Activated naive CD4-positive, alpha-beta T cell treated with anti-CD3 and anti-CD28 coated beads, Interleukin-2, amount 50 U/mL, for 16 hours (primary cell): ENCODE measurements at places on chromosomes 11 and 22.

- DNase-seq: no peak
Measured at GRCh38 chr11:92391364-92391763, 166.7 kb downstream of the FAT3 start.

DNA sequence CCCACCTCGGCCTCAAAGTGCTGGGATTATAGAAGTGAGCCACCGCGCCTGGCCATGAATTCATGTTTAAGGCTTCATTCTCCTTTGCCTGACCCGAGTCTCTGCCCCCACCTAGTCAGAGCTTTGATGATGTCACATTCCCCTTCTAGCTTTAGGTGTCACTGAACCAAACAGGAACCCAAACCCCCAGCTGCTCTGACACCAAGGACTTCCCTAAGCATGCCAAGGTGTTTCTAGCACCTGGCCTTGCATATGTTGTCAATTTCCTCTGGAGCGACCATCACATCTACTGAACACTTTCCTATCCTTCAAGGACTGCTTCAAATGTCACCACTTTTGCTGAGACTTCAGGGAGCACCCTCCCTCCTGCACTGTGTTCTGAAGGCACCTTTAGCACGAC lies 2.3 kb downstream of the F2 start:
- DNase-seq: no peak

DNA sequence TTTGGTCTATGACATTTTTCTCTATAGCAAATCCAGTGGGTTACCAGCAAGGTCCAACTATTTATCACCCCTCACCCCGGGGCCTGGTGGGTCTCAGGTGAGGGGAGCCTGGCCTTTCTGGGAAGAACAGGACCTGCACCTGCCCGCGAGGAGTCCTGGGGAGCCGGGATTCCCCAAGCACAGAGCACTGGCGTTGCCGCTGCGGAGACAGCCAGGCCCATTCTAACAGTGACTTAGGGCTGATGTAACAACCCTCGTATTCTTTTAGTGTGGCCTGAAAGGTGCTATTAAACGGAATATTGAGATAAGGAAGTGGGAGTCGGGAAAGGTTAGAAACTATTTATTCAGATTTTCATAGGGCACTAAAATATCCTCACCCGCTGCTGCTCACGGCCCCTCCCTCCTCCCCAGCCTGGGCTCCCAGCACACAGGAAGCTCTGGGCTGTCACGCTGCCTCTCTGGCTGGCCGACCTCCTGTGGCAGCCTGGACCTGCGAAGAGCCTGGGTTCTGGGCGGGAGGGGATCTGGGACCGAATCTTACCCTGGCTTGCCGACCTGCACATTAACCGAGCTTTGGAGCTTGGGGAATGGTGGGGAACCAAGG lies 141.2 kb downstream of the MIAT start:
- no peak for DNase-seq

- DNase-seq: no peak
Measured at GRCh38 chr22:35301372-35301874, 1.7 kb downstream of the TOM1 start.

- DNase-seq: no peak
Measured at GRCh38 chr22:21759646-21760376, 24.2 kb upstream of the YPEL1 start.

- no peak for DNase-seq
Measured at GRCh38 chr11:2126520-2127085, 12.6 kb downstream of the IGF2 start.

DNA sequence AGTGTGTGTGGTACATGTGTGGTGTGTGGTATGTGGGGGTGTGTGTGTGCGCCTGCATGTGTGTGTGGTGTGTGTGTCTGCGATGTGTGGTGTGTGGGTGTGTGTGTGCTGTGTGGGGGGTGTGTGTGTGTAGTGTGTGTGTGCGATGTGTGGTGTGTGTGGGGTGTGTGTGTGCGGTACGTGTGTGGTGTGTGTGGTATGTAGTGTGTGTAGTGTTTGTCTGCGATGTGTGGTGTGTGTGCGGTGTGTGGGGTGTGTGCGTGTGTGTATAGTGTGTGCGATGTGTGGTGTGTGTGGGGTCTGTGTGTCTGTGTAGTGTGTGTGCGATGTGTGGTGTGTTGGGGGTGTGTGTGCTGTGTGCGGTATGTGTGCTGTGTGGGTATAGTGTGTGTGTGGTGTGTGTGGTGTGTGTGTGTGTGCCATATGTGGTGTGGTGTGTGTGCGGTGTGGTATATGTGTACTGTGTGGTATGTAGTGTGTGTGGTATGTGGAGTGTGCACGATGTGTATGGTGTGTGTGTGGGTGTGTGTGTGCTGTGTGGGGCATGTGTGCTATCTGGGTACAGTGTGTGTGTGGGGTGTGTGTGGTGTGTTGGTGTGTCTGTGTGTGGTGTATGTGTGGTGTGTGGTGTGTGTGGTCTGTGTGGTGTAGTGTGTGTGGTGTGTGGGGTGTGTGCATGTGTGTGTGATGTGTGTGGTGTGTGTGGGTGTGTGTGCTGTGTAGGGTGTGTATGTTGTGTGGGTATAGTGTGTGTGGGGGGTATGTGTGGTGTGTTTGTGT lies 5.7 kb upstream of the PPP6R2 start:
- DNase-seq: no peak

GRCh38 chr11:32188785-32189184 lies 97.9 kb downstream of the RCN1 start:
- no peak for DNase-seq

GRCh38 chr11:68532727-68533369 lies 72.3 kb downstream of the PPP6R3 start:
- no peak for DNase-seq

DNA sequence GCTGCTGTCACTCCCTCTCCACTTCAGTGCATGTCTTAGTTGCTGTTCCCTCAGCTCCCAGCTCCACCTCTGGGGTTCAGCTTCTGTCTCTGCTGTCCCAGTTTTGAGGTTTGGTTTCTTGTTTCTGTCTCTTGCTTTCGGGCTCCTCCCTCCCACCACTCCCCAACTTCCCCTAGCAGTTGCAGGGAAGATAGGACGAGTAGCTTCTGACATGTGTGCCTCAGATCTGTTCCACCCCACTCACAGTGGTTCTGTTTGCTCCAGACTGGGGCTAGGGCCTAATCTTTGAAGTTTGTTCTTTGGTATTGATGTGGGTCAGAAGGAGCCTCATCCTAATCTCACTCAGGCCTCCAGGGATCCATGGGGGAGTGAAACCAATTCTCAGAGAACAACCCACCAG lies 2.6 kb upstream of the RRM1 start:
- DNase-seq: no peak

- no peak for DNase-seq
Measured at GRCh38 chr11:73213196-73214143, 4.6 kb upstream of the P2RY2 start.

GRCh38 chr11:63853476-63853875 lies 14.6 kb downstream of the MARK2 start:
- no peak for DNase-seq

- no peak for DNase-seq
Measured at GRCh38 chr11:47854667-47855066, 6.5 kb upstream of the NUP160 start.

DNA sequence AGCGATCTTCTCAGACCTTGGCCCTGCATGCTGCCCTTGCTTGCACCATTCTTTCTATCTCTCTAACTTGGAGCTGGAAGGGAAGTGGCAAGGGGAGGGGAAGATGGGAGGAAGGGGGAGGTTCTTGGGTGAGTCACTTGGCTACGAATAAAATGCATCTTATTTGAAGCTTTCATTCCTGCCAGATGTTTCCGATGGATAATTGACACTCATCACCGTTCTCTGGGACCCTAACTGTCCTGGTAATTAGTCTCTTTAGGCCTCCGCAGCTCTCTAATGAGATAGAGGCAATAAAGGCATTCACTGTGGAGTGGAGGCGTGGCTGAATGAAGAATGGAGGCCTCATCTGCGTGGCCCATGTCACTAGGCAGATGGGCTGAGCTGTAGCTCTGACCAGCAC lies 960.1 kb downstream of the NTM start:
- DNase-seq: no peak

DNA sequence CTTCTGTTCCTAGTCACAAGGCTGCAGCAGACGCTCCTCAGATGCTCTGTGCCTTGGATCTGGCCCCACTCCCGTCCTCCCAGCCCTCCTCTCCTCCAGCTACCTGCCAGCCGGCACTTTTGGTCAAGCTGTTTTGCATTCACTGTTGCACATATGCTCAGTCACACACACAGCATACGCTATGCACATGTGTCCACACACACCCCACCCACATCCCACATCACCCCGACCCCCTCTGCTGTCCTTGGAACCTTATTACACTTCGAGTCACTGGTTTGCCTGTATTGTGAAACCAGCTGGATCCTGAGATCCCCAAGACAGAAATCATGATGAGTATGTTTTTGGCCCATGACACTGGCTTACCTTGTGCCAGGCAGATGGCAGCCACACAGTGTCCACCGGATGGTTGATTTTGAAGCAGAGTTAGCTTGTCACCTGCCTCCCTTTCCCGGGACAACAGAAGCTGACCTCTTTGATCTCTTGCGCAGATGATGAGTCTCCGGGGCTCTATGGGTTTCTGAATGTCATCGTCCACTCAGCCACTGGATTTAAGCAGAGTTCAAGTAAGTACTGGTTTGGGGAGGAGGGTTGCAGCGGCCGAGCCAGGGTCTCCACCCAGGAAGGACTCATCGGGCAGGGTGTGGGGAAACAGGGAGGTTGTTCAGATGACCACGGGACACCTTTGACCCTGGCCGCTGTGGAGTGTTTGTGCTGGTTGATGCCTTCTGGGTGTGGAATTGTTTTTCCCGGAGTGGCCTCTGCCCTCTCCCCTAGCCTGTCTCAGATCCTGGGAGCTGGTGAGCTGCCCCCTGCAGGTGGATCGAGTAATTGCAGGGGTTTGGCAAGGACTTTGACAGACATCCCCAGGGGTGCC lies 109.8 kb downstream of the BCR start:
- DNase-seq: peak; percentile 61

DNA sequence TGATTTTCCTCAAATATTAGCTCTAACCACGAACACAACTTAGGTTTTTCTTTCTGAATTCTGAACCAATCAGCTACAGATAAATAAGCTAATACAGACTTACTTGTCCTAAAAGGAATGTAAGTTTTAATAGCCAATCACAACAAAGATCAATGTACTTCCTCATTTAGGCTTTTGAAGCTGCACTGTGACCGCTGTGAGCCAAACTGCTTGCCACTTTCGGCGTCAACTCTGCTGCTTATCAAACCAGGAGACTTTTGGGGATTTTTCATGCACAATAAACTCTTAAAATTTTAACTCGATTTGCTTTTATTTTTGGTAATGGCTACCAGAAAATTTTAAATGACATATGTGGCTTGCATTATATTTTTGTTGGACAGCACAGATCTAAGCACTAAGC lies 92.5 kb downstream of the TMPRSS5 start:
- no peak for DNase-seq

- DNase-seq: no peak
Measured at GRCh38 chr22:25953276-25953675, 211.3 kb downstream of the MYO18B start.

DNA sequence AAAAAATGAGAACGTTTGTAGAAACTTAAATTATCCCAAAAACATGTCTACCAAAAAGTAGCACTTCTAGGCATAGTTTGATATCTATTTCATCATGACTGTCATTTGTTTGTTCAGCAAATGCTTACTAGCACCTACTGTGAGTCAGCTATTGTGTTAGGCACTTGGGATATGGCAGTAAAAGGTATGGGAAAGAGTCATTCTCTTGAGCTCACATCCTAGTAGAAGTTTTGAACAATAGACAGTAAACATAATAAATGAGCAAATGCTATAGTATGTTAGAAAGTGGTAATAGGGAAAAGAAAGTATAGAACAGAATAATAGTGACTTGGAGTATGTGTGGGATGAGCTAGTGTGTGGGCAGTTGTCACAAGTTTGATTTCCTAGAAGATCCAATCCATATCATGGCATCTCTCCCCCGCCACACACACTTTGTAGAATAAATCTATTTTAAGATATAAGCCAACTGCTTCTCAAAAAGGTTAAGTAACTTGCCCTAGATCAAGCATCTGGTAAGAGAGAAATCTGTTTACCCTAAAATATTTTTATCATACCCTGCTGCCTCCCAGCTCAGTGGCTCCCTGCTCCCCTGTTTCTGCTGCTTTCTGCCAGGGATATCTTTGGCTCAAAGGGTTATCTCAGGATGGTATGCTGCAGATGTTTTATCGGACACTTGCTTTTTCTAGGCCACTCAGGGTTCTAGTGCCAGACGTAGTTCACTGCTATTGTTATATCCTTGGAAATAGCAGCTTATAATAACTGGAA lies 129.7 kb downstream of the NCAM1 start:
- no peak for DNase-seq

GRCh38 chr11:115652496-115652895 lies 148.3 kb upstream of the CADM1 start:
- DNase-seq: no peak

- no peak for DNase-seq
Measured at GRCh38 chr11:29095821-29096220, 921.0 kb downstream of the KCNA4 start.

DNA sequence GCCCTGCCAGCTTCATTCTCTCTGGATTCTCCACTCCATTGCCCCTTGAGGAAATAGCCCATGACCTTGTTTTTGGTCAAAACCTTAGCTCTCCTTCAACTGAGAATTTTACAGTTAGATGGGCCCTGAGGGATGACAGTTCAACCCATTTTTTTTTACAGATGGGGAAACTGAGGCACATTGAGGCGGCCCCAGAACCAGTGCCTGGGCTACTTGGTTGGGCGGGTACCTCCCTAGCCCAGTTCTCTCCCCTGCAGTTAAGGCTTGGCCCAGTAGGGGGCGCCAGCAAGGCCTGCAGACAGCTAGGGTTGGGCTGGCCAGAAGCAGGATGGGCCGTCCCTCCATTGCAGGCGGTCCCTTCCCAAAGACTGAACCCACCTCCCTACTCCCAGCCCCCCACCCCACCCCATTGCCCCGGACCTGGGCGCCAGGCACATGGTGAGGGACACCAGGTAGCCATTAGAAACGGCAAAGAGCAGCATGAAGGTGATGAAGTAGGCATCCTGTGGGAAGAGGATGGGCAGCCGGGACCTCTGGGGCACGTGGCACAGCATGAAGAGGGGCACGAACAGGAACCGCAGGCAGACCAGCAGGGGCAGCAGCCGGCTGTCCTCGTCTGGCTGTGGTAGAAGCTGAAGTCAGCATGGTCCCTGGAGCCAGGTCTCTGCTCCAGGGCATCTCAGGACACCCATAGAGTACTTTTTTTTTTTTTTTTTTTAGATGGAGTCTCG lies 7.6 kb downstream of the SLC29A2 start:
- peak; percentile 76 for DNase-seq

GRCh38 chr22:44898236-44898635 lies 111.6 kb downstream of the PHF21B start:
- DNase-seq: no peak

DNA sequence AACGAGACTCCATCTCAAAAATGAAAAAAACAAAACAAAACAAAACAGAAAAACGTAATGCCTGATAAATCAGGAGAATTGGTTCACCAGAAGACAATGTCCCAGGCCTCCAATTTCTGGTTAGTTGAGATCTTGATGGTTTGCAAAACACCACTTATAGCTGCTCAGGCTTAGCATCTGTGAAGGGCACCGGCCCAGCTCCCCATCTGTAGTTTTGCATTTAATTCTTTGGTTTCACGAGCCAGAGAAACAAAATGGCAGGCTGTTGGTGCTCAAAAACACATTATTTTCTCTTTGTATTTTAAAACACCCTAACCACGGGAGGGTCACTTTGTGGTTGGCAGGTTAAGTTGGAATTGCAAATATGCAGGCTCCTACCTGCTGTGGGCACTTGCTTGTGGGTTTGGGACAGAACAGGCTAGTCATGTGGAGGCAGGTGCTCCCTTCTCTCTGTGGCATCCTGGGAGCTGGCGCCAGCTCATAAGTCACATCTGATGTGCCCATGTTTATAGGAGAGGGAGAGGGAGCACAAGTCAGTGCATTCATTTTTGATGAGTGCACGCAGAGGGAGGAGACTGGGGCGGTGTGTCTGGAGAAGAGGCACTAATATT lies 145.9 kb downstream of the CEP164 start:
- no peak for DNase-seq
